NCI-H1105 treated with DMSO at 0.1 percent for 48 hours (cell line): ENCODE measurements at places on chromosomes 7 and 10.
A peak's percentile ranks its signal among the peaks of the same experiment; 100 is the strongest.

DNA sequence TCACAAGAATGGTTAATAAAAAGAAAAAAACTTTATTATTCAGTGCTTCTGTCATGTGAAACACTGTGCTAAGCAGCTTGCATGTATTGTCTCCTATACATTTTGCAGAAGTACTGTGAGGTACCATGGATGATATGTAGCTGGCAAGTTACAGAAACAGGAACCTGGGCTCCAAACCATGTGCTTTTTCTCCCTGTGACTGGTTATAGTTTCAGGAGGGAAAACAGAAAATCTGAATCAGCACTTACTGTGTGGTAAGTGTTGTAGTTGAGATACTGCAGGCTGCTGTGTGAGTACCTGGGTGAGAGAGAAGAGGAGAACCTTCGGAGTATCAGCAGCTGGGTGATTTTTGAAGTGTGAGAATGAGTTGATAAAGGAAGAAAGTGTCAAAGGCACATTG lies 285.0 kb downstream of the SUGCT start:
- no peak for DNase-seq

DNA sequence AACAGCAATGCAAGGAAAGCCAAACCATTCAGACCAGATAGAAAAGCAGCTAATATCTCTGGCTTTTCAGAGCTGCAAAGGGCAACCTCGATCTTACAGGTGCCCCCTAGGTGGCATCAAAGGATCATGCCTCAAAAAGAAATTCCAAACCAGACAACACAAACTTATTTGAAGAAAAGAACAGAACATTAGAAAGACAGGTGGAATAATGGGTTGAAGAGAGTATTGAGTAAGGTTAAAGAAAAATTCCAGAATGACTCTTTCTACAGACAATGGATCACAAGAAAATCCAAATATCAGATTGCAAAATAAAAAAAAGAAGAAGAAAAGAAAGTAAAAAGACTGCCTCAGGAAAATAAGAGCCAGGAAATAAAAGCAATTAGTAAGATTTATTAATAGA lies 213.7 kb downstream of the ELMO1 start:
- DNase-seq, result peak; percentile 49

DNA sequence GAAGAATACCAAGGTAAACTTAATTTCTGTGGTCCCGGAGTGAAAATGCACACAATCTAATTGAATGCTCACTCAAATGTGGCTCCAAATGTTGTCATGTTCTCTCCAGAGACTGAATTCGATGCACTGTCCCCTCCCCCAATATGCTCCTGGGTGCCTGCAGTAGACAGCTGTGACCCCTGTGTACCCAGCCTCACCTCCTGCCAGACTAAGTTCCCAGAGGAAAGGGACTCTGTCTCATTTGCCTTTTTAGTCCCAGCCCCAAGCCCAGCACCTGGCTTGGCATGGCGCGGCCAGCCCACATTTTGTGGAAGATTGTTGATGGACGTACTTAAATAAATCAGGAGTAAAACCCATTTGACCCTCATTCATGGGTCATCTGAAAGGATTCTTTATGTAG lies 21.8 kb upstream of the FIGNL1 start:
- no peak for DNase-seq

GRCh38 chr7:130112093-130112492 lies 41.8 kb downstream of the KLHDC10 start:
- no peak for DNase-seq

- no peak for DNase-seq
These were observed 231.9 kb upstream of the PPP1R3A start for GRCh38 chr7:114150689-114151088.

- no peak for DNase-seq
These were observed 323.0 kb upstream of the PODXL start for GRCh38 chr7:131879424-131879823.

- DNase-seq, result no peak
These were observed 175.6 kb downstream of the TCF7L2 start for GRCh38 chr10:113125612-113126011.

- no peak for DNase-seq
These were observed 14.8 kb upstream of the ANKRD1 start for GRCh38 chr10:90935581-90936275.

GRCh38 chr7:102075126-102075525 lies 211.5 kb upstream of the SH2B2 start:
- DNase-seq, result no peak

DNA sequence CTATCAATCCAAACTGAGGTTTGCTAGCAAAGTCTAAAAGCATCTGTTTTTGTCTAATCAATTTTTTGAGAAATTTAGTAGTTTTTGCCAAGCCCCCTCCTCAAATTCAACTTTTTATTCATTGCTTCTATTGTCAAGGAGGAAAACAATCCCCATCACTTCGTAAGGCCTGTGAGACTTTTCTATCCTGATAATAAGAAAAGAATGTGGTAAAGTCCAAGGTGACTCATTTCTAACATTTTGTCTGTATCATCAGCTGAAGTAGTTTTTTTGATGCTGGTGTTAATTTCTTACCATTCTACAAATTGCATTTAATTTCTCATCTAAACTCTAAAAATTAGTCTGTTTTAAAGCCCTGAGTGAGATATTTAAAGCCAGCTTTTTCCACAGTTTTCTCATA lies 11.7 kb downstream of the ANK3 start:
- DNase-seq, result no peak

GRCh38 chr10:13399236-13399635 lies 51.1 kb upstream of the SEPHS1 start:
- no peak for DNase-seq

DNA sequence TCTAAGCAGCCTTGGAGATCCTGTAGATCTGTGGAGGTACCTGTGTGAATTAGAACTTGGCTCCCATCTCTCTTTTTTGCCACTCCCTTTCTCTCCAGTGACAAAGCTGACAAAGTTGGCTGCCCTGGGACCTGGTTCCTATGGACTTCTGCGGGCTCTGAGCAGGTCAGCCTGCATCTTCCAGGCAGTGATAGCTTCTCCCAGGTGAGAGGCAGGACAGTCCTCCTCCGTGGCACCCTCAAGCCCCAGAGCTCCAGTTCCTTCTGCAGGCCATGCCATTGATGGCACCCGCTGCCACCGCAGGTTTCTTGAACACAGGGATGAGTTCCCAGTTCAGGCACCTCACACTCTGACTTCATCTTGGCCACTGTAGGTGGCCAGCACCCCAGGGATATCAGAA lies 73.5 kb upstream of the GRB10 start:
- no peak for DNase-seq

DNA sequence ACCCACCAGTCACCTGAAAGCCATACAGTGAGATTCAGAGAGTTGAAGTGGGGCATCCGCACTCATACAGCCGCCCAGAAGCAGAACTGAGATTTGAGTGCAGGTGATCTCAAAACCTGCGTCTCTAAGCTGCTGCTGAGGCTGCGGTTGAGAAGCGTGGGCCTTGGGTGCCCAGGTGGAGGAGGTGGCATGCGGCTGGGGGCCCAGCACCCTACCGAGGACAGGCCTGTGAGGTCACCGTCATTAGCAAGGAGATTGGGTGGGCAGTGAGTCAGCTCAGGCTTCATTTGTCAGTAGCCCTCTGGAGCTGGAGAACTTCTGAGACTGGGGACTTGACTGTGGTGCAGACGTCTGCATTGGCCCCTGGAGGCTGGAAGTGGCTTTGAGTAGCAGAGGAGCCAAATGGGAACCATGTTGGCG lies 29.8 kb downstream of the ZMIZ1 start:
- no peak for DNase-seq

DNA sequence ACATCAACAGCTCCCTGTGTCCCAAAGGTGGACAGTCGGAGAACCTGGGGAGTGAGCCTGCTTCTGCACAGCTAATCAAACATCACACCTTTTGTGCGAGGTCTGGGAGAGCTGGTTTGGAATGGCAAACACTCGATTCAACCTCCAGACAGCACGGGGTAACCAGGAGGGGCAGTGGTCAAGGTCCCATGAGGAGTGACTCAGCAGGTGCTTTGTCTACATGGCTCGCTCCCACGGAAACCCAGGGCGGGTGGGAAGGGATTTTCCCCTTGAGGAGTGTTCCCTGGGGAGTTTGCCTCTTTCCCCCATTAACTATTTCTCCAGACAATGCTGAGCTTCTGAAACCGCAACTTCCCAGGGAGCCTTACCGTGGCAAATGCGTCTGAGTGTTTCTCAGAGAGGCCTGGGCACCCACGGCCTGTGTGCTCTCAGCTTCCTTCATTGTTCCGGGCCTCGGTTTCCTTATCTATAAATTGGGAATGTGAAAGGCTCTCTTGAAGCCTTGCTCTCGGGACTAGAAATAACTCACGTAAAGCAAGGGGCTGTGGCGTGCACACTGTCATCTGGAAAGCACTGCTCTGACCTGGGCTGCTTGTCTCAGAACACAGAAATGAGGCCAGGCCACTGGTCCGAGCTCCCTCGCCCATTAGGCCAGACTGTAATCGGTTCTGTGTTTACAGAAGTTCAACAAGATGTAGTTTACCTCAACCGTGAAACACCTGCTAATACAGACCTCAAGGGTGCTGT lies 14.0 kb upstream of the GTPBP4 start:
- no peak for DNase-seq

GRCh38 chr7:8254667-8255066 lies 7.3 kb downstream of the ICA1 start:
- no peak for DNase-seq

DNA sequence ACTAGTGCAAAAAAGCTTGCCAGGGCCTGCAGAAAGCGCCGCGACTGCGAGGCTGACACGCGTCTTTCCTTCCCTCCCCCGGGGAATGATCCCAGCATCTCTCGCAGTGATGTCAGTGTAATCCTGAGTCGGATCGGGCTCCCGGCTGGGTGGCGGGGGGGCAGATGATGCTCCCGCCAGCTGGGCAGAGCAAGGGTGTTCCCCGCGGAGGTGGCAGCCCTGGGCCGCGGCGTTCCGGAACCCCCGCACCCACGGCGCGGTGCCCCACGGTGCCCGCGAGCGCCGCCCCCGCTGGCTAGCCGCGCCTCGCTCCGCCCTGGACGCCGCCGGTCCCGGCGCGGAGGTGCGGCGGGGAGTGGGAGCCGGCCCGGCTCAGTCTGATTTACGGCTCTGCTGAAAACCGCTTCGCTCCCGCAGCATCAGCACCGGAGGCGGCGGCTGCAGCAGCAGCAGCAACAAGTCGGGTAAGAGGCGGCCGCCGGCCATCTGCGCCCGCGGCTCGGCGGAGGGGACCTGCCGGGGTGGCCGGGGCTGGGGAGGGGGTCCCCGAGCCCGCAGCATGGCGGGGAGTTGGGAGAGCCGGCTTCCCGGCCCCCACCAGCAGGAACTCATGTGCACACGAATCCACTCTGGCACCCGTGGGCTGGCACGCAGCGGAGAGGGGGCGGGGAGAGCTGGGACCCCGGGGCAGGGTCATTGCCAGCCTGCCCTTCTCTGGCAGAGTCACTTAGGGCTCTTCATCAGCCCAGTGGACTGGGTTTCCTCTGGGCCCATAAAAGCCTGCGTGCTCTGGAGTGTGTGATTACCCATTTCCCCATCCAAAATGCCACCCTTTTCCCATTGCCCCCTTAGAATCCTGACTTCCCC lies at the start of gene ZNF365:
Gene ZNF365 (plus strand): TSS at position 375 of the 867 bp plus-strand sequence. CDS start 1,825 bp downstream, outside the sequence.
- peak; percentile 27 for DNase-seq

- no peak for DNase-seq
These were observed 4.7 kb upstream of the NRBF2 start for GRCh38 chr10:63128443-63128842.

DNA sequence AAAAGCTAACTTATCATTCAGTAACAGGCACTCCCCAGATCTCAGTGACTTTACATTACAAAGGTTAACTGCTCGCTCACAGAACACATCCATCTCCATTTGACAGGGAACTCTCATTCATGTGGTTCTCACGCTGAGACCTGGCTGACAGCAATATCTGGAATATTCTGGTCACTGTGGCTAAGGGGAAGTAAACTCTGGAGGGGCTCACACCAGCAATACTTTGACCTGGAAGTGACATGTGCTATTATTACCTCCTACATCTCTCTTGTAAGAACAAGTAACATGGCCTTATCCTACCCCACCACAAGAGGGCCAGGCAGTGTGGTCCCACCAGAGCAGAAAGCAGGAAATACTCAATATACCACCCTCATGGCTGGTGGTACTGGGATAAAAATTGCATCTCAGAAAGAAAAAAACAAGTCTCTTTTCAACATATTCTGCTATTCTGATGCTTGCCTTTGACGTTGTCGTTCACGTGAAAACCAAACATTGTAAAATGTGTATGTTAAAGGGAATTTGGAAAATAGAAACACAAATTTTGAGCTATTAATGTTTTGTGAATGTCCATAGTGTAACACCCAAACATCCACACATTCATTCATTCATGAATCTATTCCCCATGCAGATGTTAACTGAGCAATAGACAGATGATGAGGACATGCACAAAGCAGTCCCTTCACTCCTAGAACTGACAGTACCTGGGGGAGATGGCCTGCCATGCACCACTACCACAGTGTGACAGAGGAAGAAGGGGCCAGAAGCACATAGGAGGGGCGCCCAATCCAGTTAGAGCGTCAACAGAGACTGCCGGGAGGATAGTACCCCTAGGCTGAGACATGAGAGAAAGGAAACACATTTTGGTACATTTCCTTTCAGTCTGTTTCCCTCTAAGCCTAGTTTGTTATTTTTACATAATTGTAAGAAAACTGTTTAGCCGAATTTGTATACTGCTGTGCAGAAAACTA lies 166.0 kb upstream of the SP4 start:
- DNase-seq, result peak; percentile 61

DNA sequence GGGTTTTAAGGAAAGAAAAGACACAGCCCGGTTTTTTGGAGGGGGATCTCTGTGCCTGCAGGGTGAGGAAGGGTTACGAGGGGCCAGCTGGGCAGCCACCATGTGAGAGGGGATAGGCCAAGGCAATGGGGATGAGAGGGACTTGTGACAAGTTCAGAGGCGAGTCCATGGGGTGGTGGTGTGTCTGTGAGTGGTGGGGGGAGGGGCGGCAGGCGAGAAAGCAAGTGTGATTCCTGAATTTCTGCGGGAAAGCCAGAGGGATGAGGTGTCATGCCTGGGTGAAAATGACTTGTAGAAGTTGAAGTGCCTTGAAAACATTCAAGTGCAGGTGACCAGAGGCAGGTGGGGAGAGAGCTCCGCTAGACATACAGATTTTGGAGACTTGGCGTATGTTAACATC lies 61.0 kb upstream of the RNF32 start:
- DNase-seq, result no peak

DNA sequence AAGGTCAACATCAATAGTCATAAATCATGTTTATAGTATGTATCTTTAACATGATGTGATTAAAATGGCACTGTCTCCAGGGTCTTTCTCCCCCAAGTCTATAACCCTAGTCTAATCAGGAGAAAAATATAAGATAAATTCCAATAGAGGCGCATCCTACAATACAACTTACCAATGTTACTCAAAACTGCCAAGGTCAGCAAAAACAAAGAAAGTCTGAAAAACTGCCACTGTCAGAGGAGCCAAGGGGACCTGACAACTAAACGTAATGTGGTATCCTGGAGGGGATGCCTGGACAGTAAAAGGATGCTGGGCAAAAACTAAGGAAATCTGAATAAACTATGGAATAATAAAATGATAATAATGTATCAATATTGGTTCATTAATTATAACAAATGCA lies 63.9 kb downstream of the TPK1 start:
- no peak for DNase-seq

- no peak for DNase-seq
These were observed 39.2 kb upstream of the JCAD start for GRCh38 chr10:30098629-30099028.

GRCh38 chr10:130340816-130341215 lies 204.6 kb downstream of the GLRX3 start:
- DNase-seq, result no peak

- DNase-seq, result no peak
These were observed 137.4 kb downstream of the ZNF438 start for GRCh38 chr10:30894221-30894620.
